CD4-positive, alpha-beta T cell (primary cell): ENCODE measurements at places on chromosomes 7 and 10. TPM values are rescaled to one million over a fixed set of nuclear protein-coding genes. Genes with fewer than 3 reads are reported as not detected.

SPDYE17 gene
- not detected for total RNA-seq

GRCh38 chr10:94632954-94633353 is 50.6 kb upstream of the CYP2C18 start:
- no peak for DNase-seq
- H3K27me3 ChIP-seq = no peaks in the 10 kb centered on the region
- no peaks in the 10 kb centered on the region for H3K36me3 ChIP-seq
- no peaks in the 10 kb centered on the region for H3K4me1 ChIP-seq
- no peak overlapping the region for H3K4me3 ChIP-seq

PPP1R17 gene
- total RNA-seq = not detected

- no peaks in the 10 kb centered on the region for H3K27me3 ChIP-seq
- no peaks in the 10 kb centered on the region for H3K36me3 ChIP-seq
- no peak overlapping the region for H3K4me3 ChIP-seq
- H3K4me1 ChIP-seq = no peaks in the 10 kb centered on the region
Measured at GRCh38 chr7:138237995-138238394, 161.7 kb downstream of the AKR1D1 start.

C10orf67 gene
- not detected for total RNA-seq

DNA sequence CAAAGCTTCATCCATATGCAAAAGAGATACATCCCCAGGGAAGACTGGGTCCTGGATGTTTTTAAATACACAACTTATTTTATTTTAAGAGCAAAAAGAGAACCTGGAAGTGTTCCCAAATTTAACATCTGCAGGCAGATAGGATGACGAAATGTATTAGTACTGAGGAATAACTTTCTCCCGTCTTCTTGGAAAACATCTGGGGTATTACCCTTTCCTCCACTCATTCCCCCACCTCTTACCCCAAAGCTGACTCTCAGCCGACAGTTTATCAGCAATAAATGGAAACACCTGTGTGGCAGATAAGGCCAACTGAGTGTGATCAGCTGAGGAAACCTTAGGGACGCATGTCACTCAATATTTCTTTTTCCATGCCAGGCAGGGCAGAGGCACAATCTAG is 435.6 kb upstream of the NPVF start:
- no peaks in the 10 kb centered on the region for H3K4me1 ChIP-seq
- no peak for DNase-seq
- H3K27me3 ChIP-seq = no peaks in the 10 kb centered on the region

FOXI2 gene
- not detected for total RNA-seq

- peaks cover 38% of the 10 kb centered on the region for H3K4me1 ChIP-seq
- peak overlapping the region; percentile 78 for H3K4me3 ChIP-seq
- peak; percentile 13 for DNase-seq
- peak overlapping the region; percentile 82 for H3K27ac ChIP-seq
- peaks cover 3% of the 10 kb centered on the region for H3K36me3 ChIP-seq
- H3K27me3 ChIP-seq = no peaks in the 10 kb centered on the region
Measured at GRCh38 chr7:129950191-129950932, 2.4 kb downstream of the UBE2H start.
